NCI-H2029 treated with DMSO at 0.1 percent for 48 hours (cell line): ENCODE measurements at places on chromosomes 2 and 18.
A peak's percentile ranks its signal among the peaks of the same experiment; 100 is the strongest.

DNA sequence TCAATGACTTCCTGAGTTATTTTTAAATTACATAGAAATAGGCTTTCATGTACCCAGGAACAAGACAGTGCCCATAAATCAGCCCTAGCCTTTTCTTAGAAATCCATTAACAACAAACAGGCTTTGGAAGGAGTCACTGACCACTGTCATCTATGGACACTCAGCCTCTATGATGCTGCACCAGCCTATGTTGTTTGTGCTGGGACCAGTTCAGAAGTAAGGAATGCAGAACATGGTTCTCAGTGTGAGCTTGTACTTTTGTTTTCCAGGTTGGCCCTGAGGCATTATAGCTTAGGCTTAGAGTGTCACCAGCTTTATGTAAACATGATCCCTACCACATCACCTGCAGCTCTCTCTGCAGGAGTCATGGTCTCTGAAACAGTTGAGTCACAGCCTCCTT, 335.7 kb upstream of the CDH7 start:
- DNase-seq = no peak

DNA sequence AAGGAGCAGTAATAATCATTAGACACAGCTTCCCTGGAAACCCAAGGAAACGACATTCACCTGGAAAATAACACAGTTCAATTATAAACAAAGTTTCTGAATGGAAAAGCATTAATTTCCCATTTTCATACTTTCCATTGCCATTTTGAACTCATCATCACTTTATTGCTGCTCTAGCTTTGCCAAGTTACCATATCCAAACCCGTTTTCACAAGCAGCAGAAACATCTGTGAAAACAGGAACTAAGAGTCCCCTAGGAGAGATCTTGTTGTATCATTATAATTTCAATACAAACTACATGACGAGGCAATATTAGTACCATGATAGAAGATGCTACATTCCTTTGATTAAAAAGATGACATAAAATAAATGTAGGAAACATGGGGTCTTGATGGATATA, 597.0 kb upstream of the NRXN1 start:
- no peak for DNase-seq

GRCh38 chr18:25278394-25278793, 73.6 kb downstream of the ZNF521 start:
- DNase-seq = no peak

- DNase-seq = no peak
These were observed 262.0 kb downstream of the MREG start for GRCh38 chr2:215751200-215751910.

DNA sequence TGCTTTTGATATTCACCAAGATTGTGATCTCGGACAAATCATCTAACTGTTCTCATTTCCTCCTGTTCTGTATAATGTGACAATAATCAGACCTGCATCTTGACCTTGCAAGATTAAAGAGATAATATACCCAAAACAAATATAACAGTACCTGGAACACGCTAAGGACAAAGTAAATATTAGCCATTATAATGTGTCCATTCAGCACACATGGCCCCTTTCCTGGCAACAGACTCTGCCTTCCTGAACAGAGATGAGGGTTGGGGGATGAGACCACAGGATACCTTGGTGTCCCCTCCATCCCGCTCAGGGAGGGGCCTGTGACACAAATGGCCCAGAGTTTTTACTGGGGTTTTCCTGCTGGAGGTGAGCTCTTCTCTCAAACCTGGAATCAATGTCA, 143.4 kb upstream of the SERPINE2 start:
- DNase-seq = no peak

DNA sequence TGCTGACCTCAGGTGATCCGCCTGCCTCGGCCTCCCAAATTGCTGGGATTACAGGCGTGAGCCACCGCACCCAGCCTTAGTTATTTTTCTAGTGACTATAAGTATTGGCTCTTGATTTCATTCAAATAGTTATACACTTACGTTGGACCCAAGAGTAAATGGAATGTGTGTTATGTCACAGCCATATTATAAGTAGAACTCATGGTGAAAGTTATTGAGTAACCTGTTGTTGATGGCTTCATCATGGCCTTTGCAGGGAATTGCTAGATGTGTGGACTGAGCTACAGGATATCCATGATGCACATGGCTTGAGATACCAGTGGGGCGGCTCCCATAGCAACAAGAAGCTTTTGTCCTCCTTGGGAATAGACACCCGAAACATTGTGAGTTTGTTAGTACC, 44.7 kb downstream of the AFTPH start:
- no peak for DNase-seq

DNA sequence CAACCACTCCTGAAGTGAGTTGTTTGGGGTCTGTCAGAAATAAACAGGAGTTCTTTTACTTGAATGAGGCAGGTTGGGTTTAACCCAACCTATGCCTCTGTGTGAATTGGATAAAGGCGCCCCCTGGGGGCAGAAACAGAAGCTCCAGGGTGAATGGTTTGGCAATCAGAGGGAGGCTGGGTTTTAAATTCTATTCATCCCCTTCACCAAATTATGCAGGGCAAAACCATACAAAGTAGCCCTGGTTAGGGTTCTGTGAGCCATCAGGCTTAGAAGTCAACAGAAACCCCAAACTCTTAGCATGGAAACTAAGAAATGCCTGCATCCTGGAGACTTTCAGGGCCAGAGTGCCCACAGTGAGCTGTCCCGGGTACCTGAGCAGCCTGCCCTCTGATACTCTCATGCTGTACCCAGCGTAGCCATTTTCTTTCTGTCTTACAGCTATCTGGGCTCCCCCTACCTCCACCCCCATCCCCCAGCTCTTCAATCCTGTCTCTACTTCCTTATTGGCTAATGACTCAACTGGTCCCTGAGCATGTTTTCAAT, 241.5 kb downstream of the ICOS start:
- no peak for DNase-seq

DNA sequence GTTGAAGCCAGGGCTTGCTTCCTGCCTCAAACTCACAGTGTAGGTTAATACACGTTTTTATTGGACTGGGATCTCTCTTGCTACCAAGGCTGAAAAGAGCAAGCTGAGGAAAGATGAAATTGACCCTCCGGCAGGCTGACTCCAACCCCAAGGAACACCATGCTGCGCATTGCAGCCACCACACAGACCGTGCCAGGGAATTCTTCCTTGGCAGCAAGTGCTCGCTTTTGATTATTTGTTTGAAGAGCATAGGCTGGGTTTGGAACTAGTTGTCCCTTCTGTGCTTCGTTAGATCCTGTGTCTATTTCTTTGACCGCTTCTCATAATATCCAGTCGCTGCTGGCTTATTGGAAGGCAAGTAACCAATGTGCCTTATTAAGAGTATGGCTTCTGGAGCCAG, 34.4 kb upstream of the DARS1 start:
- no peak for DNase-seq

DNA sequence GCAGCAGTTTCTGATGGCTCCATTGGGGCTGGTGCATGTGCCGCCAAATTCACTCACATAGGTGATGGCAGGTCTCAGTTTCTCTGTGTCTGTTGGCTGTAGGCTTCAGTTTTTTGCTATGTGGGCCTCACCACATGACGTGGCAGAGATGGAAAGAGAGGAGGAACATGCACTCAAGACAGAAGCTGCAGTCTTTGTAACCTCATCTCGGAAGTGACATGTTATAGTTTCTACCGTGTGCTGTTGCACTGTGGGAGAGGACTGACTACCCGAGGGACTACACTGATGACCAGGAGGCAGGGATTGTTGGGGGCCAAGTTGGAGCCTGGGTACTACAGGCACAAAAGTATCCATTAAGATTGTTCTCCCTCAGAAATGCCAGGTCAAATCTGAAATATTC, 9.2 kb upstream of the CNRIP1 start:
- no peak for DNase-seq

- DNase-seq = no peak
These were observed 72.3 kb downstream of the MEP1B start for GRCh38 chr18:32262092-32262491.

GRCh38 chr2:176139661-176140512, 10.4 kb downstream of the HOXD8 start:
- peak; percentile 44 for DNase-seq

DNA sequence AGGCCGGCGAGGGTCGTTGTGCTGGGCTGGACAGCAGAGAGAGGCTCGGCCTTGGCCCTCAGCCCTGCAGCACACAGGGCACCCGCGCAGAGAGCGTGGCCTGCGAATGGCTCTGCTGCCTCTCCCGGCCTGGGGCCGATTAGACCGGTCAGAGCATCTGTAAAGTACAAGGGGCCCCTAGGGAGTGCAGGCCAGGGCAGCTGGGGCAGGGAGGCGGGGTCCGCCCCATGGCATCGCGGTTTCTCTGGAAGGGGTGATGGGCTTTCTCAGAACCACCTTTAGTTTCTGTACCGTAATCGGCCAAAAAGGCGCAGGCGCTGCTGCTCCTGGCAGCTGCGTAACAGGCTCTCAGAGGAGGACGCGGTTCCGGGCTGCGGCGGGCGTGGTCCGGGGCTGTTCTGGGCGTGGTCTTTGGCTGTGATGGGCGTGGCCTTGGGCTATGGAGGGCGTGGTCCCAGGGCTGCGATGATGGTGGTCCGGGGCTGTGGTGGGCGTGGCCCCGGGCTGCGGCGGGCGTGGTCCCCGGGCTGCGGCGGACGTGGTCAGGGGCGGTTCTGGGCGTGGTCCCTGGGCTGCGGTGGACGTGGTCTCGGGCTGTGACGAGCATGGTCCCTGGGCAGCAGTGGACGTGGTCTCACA, 1.5 kb upstream of the GPR148 start:
- DNase-seq = peak; percentile 81

DNA sequence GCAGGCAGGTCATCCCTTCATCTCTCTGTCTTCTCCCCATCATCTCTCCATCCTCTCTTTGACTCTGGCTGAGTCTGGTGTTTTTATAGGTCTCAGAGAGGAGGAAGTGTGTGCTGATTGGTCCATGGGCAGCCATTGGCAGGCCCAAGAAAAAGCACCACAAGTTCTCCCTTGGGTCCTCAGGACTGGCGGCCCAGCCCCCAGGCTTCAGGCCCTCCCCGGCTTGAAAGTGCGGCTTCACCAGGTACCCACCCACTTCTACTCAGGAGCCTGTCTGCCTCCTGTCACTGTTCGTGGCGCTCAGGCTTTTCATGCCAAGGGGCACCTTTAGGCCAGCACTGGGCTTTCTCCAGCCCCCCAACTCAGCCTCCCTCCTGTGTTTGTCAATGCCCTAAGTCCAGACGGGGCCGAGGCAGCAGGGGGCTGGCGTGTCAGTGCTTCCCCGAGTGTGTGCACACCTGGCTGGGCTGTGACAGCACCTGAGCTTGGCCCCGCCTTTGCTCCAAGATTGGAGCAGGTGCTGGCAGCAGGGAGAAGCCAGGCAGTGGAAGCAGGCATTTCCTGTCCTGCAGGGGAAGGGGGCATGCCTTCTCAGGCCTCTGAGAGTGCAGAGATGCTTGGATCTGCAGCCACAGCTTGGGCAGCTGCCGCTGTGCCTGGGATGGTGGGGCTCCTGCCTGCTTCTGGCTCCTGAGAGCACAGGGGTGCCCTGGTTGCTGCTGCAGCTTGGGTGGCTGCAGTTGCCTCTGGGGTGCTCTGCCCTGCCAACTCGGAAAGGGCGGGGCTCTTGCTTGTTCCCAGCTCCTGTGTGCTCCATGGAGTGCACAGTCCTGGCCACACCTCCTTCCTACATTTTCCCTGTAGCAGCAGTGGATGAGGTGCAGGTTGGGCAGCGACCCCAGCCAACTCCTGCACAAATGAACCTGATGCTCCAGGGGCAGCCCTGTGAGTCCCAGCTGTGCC, 34.1 kb downstream of the FBXO48 start:
- DNase-seq = no peak

GRCh38 chr2:71419976-71420375, 33.4 kb upstream of the DYSF start:
- no peak for DNase-seq

- peak; percentile 87 for DNase-seq
These were observed 496.3 kb downstream of the SLC4A3 start for GRCh38 chr2:220123751-220124150.

GRCh38 chr2:115124817-115125216, 682.4 kb downstream of the DPP10 start:
- no peak for DNase-seq

DNA sequence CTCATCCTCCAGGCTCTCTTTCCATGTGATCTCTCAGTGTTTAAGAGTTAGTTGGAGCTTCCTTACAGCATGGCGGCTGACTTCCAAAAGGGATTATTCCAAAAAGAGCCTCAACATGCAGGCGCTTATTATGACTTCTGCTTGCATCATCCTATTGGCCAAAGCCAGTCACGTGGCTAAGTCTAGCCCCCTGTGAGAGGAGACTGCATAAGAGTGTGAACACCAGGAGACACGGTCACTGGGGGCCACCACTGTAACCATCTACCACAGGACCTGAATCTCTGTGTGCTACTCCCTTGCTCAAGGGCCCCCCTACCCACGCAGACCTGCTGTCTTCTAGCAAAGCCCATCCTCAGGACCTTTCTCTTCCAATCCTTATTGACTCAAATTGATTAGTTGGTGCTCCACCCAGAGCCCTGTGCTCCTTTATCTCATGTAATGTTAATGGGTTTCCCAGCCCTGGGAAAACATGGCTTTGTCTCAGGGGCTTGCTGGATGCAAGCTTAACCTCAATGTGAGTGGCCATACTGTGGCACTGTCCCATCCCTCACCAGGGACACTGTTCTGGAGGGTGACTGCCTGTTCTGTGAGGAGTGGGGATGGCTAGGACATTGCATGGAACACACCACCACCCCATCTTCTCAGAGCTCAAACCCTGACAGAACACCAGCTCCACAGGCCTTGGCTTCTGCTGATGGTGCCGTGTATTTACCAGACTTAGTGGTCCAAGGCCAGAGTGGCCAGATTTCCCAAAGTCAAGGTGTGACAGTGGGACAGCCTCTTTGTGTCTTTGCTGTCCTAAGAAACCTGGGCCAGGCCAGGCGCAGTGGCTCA, 4.2 kb downstream of the IL1RN start:
- DNase-seq = no peak

GRCh38 chr2:68253219-68254068, 1.1 kb upstream of the PPP3R1 start:
- DNase-seq = no peak
